Fibroblast of skin of back (primary cell): ENCODE measurements at places on chromosomes 2 and 18.
A peak's percentile ranks its signal among the peaks of the same experiment; 100 is the strongest.

DNA sequence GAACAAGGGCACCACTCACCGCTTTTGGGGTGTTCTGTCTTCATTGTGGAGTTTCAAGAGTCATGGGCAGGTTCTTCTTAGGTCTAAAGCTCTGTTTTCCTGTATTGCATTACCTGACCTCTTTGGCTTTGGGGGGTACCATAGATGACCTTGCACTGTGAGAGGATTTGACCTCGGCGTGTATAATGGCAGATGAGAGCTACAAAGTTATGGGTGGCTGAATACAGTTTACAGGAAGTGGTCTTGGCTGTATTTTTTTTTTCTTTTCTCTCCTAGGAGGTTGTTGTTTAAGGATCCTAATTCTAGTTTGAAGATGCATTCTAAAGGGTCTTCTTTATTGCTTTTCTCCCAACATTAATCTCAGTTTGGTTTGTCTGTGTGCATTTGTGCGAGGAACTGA is 11.5 kb downstream of the GAL3ST2 start:
- no peak for DNase-seq

DNA sequence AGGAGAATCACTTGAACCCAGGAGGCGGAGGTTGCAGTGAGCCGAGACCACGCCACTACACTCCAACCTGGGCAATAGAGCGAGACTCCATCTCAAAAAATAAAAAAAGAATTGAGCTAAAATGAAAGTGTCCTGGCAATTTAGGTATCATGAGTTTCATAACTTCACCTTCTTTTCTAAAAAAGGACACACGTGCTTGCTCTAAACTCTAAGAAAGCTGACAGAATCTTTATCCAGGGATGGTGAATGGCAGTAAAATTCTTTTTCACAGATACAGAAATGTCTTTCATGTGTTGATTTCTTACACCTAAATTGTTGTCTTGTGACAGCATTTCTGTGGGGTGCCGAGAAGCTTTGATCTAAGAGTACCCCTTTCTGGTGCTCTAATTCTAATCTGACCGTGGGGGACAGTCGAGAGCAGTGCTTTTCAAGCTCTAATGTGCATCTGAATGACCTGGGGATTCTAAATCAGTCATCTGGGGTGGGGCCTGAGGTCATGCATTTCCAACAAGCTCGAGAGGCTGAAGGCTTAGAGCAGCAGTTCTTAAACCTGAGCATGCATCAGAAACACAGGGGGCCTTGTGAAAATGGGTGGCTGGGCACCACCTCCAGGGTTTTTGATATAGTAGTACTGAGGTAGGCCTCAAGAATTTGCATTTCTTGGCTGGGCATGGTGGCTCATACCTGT is 42.1 kb upstream of the REL start:
- DNase-seq: no peak

DNA sequence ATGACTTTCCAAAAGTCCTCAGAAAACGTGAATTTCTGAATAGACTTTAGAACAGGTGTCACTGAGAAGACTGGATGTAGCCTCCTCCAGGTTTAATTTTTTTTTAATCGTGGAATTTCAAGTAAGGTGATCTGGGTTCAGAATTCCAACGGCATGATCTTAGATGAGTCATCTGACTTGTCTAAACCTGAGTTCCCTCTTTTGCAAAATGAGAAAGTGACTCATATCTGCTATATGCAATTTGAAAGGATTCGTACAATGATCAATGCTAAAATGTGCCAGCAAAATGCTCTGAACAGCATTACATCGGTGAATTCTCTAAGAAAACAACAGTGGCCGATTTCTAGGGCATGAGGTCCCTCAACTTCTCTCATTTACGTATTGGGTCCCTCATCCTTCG is 69.1 kb upstream of the ZNF516 start:
- peak; percentile 57 for DNase-seq

GRCh38 chr2:173989160-173989883 is 24.1 kb upstream of the SP3 start:
- DNase-seq: no peak

GRCh38 chr2:223580951-223581350 is 21.2 kb downstream of the SCG2 start:
- peak; percentile 89 for DNase-seq

DNA sequence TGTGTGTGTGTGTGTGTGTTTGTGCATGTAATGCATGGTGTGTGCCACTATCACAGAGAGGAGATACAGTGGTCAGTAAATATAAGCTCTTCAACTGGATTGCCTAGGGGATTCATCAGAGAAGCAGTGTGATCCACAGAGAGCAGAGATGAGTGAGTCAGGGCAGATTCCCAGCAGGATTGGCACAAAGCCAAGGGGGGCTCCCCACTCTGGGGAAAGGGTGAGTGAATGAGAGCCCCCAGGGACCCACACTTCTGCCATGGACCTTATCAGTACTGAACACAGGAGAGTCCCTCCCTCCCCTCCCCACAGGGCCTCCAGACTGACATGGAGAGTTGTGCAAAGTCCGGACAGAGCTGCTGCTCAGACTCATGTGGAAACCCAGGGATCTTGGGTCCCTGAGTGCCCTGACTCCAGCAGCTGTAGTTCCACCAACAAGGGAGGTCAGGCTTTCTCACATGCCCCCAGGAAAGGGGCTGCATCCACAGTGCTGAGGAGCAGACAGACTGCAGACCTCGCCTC is 748.8 kb downstream of the NR4A2 start:
- no peak for DNase-seq

- peak; percentile 63 for DNase-seq
Measured at GRCh38 chr2:220552790-220553535, 925.5 kb downstream of the SLC4A3 start.

GRCh38 chr2:161238560-161239325 is 69.5 kb upstream of the PSMD14 start:
- DNase-seq: peak; percentile 56

DNA sequence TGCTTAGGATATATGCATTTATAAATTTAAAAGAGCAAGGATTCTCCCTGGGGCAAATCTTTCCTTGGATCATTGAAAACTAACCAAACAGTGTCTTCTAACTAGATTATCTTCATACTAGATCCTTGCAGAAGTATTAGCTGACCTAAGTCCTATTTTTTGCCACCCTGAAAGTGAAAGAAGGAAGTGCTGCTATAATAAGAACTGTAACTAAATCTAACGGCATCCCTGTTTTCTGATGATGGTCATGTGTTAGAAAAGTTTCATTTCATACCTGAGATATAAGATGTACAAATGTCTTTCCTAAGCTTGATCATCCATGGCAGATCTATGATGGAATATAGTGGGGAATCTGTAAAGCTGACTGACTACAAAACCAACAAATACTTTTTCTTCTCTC is 102.7 kb downstream of the MAP2 start:
- DNase-seq: no peak

GRCh38 chr18:61998957-61999356 is 106.2 kb upstream of the RNF152 start:
- DNase-seq: peak; percentile 98

DNA sequence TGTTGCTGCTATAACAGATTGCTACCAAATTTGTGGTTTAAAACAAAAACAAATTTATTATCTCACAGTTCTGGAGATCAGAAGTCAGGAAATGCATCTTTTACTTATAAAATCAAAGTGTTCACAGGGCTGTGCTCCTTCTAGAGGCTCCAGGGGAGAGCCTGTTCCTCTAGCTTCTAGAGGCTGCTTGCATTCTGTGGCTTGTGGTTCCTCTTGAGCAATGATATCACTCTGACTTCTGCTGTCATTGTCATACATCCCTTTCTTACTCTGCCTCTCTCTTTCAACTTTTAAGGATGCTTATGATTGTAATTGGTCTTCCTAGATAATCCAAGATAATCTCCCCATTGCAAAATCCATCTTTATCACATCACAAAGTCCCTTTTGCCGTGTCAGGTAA is 6.1 kb upstream of the DCC start:
- peak; percentile 25 for DNase-seq

GRCh38 chr18:77206676-77207374 is 42.8 kb upstream of the GALR1 start:
- DNase-seq: peak; percentile 65

GRCh38 chr2:62801814-62802523 is 96.5 kb downstream of the EHBP1 start:
- peak; percentile 65 for DNase-seq

DNA sequence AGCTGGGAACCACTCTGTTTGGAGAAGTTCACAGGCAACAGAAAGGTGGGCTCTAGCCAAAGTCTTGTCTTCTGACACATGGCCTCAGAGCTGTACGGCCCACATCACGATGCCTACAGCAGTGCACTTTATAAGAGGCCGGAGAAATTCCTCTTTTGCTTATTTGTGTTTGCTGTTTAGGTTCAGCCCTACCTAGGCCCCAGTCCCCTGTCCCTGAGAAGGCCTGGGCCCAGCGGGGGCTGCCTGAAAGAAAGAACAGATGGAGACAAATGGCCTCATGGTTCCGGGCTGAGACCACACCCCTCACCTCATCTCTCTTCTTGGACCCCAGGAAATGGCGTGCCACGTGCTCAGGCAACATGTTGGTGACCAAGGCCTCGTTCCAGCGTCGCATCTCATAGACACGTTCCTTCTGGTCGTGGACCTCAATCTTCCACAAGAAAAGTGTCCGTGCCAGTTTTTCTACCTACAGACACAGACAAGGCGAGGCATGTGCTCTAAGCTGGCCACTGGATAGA is 30.9 kb downstream of the CENPO start:
- no peak for DNase-seq

- no peak for DNase-seq
Measured at GRCh38 chr2:50395605-50396297, 636.2 kb downstream of the NRXN1 start.

- DNase-seq: peak; percentile 72
Measured at GRCh38 chr18:55124078-55124763, 165.0 kb upstream of the CCDC68 start.

GRCh38 chr2:237213315-237214022 is 127.8 kb downstream of the COPS8 start:
- peak; percentile 80 for DNase-seq

- no peak for DNase-seq
Measured at GRCh38 chr2:203714112-203714511, 7.7 kb downstream of the CD28 start.
